ENCODE measurements at places on chromosomes 3 and 15.

- DNase-seq = no peak
These were observed 136.6 kb downstream of the TGFBR2 start for GRCh38 chr3:30742796-30743619.

GRCh38 chr3:29065211-29065785, 215.6 kb upstream of the RBMS3 start:
- DNase-seq = no peak

GRCh38 chr3:152292366-152292765, 23.6 kb downstream of the MBNL1 start:
- no peak for DNase-seq

GRCh38 chr3:184772667-184773272, 39.2 kb upstream of the VPS8 start:
- no peak for DNase-seq

GRCh38 chr15:83837945-83838571, 184.1 kb downstream of the ADAMTSL3 start:
- no peak for DNase-seq

- DNase-seq = peak; percentile 39
These were observed 42.9 kb downstream of the CCR3 start for GRCh38 chr3:46284981-46285683.

GRCh38 chr3:98655666-98656065, 62.3 kb upstream of the CPOX start:
- DNase-seq = no peak

- no peak for DNase-seq
These were observed 4.6 kb upstream of the MFGE8 start for GRCh38 chr15:88917760-88918159.

- DNase-seq = peak; percentile 7
These were observed 60.2 kb downstream of the AGBL1 start for GRCh38 chr15:86139828-86140227.

DNA sequence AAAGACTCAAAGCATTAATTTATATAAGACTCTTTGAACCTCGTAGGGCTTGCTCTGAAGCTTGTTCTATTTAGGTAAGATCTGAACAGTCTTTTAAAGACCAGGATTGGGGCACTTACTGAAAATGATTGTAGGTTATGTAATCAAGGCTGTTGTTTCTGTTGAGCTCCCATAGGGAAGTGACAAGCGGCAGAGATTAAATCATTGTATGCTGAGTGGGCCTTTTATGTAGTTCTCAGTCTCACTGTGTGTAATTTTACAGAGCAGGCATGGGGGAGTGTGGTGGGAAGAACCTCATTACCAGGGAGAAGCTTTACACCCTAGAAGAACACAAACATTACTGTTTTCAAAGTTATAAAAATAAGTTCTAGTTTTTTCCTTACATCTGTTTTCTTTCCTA, 160.0 kb upstream of the SNTN start:
- DNase-seq = no peak

DNA sequence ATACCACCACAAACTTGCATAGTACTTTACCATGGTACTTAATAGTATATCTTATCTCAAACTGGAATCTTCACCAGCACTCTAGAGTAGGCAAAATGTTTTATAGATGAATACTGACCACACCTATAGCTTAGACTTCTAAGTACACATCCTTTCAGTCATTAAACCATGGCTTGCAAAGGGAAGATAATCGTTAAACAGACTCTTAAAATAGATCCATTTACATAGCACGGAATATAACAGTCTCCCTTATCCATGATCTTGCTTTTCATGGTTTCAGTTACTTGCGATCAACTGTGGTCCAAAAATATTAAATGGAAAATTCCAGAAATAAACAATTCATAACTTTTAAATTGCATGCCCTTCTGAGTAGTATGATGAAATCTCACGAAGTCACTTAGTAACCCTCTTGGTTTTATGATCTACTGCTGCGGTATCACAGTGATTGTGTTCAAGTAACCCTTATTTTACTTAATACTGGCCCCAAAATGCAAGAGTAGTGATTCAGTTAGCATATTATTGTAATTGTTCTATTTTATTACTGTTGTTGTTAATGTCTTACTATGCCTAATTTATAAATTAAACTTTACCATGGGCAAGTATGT, 111.4 kb downstream of the HERC1 start:
- DNase-seq = no peak

GRCh38 chr3:47762233-47762632, 19.5 kb downstream of the SMARCC1 start:
- no peak for DNase-seq

DNA sequence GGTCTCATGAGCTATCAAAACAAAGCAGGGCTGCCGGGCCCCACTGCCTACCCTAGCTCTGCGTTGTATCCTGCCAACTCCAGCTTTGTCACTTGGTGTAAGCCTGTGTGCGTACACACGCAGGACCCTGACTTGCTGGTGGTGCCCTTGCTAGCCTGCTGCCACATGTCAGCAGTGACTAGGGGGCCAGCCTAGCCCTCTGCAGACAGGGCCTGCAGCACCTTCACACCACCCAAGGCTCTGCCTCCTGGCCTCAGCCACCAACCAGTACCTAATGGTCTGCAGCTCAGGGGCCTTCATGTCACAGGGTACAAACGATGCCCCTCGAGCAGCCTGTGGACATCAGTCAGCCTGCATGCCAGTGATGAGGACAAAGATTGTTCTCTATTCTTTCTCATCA, 30.1 kb upstream of the DUSP7 start:
- DNase-seq = no peak

DNA sequence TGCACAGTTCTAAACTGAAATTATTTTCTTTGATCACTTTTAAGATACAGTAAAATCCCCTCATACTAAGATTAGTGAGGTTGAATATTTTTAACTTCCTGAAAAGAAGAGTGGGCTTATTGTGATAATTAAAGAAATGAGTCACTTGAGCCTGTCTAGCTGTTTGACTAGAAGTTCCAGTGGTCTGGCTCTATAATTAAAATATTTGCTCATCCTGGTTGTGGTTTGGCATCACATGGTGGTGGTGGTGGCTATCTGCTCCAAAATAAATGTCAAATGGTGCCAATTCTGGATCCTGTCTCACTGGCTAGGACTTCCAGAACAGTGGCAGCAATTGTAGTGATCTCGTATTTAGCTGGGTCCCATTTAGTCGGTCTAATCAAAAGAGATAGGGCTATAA, 8.6 kb upstream of the TEX9 start:
- DNase-seq = no peak

DNA sequence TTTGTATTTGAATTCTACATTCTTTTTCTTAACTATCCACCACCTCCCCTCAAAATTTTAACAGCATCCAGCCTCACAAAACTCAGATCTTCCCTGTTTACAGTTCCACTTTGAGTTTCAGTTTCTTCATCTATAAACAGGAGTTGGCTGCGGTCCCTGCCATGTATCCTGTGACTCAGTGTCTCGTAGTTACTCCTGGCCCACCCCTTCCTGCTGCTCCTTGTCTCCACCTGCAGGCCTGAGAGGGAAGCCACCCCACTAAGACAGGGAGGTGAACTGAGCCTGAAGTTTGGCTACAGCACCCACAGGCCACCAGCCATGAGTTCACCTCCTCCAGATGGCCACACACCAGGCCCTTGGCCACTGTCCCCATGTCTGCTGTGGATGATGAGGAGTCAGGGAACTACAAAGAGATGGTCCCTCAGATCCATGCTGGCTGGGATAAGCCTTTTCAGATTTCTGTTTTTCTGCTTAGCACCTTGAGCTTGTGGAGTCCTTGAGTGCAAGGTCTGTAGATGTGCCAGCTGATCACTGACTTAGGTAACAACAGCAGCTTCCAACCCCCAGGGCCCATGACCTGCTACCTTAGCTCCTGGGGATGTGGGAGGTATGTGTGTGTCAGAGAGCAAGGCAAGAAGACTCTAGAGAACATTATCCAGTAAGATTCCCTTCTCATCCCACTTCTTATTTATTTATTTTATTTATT, 37.5 kb downstream of the CD86 start:
- peak; percentile 79 for DNase-seq

- DNase-seq = no peak
These were observed 133.9 kb downstream of the MYLK start for GRCh38 chr3:123750209-123750608.

GRCh38 chr15:88284318-88284998, 27.9 kb upstream of the NTRK3 start:
- no peak for DNase-seq

DNA sequence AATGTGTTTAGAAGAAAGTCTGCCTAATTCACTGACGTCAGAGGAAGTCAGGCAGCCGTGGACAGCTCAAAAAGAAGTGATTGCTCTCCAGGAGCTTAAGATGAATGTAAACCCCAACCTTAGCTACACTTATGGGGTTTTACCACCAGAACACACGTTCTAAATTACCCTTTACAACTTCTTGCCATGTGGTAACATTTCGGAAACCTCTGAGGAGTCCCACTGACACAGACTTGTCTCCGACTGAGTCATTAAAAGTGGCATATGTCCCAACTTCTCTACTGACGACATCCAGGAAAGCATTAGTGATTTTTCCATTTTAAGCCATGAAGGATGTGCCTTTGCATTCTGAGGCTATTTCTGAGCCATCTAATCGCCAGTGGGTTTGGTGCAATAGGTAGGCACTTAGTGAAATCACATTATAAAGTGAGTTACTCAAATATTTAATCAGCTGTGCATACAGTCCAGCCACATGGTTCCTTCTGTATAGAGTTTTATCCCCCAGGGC, 32.4 kb downstream of the C2CD4A start:
- DNase-seq = no peak

DNA sequence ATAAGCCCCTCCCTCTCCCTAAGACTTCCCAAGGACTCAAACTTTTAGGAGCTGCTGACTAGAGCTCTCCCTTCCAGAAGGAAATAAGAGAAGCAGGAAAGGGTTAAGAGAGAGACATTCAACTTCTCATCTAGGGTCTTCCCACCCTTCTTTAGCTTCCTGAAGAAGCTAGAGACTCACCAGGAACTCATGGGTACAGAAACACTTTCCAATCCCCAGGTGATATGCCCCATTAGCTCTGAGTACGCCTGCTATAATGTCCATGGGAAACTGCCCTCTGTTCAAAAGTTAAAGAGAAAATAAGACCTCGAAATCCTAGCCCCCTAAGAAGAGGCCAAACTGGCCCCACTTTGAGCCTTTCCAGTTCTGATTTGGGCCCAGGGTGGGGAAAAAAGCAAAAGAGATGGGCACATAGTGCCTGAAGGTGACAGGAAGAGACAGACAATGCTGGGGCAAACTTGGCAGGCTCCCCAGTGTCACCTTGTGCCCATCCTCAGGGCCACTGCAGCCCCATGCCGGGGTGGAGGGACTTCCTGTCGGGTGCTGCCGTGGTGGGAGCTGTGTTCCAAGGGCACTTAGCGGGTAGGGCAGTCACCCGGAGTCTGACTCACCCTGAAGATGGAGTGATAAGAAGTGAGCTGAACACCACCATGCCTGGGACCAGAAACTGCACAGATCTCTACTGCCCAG, 29.5 kb downstream of the CCDC12 start:
- DNase-seq = peak; percentile 76

- DNase-seq = no peak
These were observed 61.0 kb downstream of the GPR160 start for GRCh38 chr3:170098753-170099152.

- DNase-seq = no peak
These were observed 93.6 kb downstream of the RPLP1 start for GRCh38 chr15:69546182-69546581.

- no peak for DNase-seq
These were observed 81.9 kb upstream of the CACNA2D3 start for GRCh38 chr3:54040476-54040875.

- peak; percentile 44 for DNase-seq
These were observed 141.9 kb upstream of the SMAD3 start for GRCh38 chr15:66923438-66923881.

DNA sequence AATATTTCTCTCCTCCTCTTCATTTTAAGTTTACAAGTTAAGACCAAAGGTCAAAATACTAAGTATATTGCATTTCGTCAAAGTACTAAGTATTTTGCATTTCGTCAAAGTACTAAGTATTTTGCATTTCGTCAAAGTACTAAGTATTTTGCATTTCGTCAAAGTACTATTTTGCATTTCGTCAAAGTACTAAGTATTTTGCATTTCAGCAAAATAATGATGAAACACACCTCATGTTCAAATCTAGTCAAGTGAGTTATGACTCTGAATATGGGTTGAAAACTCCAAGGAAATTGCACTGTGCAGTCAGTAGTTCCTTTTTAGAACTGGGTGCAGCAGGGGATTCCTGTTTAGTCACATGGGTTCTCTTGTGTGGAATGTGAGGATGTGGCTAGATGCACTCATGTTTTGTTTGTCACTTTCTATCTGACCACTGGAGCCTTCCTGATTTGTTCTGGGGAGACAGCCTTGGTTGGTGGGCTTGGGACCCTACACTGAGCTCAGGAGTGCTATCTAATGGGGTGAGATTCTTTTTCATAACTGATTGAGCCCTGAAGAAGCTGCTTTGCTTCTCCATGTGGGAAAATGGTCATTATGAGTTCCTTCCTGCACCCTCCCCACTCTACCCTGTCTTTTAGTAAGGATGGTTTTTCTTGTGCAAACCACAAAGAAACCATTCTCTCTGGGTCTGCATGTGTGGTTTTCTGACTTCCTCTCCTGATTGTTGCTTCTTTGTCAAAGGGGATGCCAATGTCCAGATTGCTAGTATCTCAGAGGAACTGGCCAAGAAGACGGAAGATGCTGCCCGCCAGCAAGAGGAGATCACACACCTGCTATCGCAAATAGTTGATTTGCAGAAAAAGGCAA, 73.4 kb downstream of the CCK start:
- DNase-seq = no peak

DNA sequence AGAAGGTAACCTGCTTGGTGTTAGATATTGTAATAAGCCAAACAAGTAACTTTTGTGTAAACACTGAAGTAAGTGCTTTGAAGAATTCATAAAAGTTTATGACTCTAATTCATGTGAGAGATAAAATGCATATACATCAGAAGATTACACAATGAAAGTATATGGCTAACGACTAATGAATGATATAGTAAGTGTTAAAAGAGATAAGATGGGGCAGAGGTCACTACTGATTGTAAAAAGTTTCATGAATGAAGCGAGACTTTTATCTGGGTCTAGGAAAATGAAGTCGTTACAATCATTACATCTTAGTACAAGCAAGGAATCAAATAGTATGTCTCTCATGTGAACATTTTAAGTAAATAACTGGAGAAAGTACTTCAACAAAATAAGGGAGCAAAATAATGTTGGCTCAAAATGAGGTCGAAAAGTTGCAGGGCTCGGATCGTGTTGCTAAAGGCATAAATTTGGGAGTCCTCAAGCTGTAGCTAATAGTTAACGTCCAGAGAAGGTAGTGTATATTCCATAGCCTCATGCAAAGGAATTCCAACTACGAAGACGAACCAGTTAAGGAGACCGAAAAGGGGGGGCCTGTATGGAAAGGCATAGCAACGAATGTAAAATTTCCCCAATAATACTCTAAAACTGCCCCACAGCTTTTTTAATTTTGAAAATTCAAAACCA, 984 bp upstream of the DUT start:
- DNase-seq = no peak

GRCh38 chr3:182979103-182979673, 1.1 kb downstream of the DCUN1D1 start:
- no peak for DNase-seq

DNA sequence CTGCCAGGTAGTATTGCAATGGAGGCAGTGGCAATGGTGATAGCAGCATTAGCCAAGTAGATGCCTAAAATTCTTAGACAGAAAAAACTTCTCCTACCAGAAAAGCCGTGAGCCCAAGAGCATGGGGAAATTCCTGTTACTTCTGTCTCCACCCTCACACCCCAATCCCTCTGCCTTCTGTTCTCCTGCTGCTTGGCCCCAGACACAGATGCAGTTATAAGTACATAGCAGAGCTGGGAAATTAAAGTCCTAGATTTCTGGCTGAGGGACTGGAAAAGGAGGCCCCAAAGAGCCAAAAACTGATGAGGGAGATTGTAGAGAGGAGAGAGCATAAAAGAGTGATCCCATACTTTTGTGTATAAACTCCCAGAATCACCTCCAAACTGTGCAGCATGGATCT, 166.9 kb downstream of the SMAD6 start:
- DNase-seq = no peak
